CD4-positive, alpha-beta T cell treated with Interleukin-15 for 4 hours (primary cell): ENCODE measurements at places on chromosomes 12 and 14.

DNA sequence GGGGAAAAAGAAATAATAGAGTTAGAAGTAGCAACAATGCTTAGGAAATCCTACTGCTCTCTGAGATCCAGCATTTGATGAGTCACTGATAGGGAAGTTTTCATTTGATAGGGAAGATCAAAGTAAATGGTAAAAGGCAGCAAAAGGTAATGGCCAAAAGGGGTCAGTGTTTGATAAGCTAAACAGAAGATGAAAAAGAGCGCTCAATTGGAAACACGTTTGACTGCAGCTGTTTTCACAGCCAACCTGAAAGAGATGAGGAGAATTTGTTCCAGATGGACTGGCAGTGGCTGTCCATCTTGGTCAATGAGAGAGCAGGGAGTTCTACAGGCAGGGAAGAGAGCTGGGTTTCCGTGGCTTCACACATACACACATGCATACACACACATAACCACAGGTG is 264.2 kb downstream of the TMEM132C start:
- DNase-seq: no peak

DNA sequence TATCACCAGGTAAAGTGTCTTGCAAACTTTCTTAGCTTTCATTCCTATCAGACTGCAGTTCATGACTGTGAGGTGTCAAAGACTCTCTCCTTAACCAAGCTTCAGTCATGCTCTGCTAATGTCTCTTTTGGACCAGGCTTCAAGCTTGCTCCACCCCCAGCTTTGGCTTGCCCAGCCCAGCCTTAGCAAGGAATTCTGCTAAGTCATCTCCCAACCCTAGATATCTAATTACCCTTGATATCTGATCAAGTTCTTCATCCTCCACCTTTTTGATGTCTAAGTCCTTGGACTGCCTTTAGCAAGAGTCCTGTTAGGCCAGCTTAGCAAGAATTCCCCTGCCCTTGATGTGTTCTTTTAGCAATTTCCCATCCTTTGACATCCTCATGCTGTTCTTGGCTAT is 108.9 kb upstream of the FGD4 start:
- DNase-seq: no peak

- DNase-seq: peak; percentile 85
Observed at GRCh38 chr14:75654127-75654732, 6.4 kb downstream of the ERG28 start.

GRCh38 chr12:116528065-116528464 is 31.1 kb upstream of the MAP1LC3B2 start:
- DNase-seq: no peak

- DNase-seq: no peak
Observed at GRCh38 chr12:120276734-120277133, 11.2 kb upstream of the PXN start.

GRCh38 chr12:105316931-105317852 is 13.3 kb upstream of the C12orf75 start:
- no peak for DNase-seq

DNA sequence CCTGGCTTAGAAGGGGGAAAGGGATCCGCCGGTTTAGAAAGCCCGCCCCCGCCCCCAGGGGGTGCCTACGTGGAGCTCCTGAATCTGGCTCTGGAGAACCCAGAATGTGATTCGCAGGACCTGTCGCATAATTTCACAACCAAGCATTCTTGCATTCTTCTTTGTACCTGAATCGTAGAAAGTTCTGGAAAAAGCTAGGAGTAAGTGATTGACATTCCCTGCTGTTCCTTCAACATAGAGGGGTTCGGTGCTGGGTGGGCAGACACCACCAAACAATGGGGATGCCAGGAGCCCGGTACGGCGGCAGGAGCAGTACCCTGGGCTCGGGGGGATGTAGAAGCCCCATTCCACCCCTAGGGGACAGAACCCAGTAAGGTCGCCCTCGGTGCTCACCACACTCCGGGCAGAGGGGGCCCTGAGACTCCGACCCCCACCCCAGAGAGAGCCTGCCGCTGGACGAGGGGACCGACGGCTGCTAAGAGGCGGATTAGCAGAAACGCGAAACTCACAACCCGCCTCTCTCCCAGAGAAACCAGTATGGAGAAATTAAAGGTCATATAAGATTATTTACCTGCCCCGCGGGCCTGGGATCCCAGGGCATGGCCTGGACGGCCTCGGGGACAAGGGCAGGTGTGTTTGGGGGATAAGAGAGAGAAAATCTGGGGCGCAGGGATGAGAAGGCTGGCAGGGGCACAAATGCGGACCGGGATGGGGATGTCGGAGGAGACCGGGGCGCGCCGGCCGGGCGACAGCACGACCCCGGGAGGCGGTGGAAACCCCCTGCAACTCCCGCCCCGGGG is 520 bp downstream of the CSRP2 start:
- DNase-seq: no peak

DNA sequence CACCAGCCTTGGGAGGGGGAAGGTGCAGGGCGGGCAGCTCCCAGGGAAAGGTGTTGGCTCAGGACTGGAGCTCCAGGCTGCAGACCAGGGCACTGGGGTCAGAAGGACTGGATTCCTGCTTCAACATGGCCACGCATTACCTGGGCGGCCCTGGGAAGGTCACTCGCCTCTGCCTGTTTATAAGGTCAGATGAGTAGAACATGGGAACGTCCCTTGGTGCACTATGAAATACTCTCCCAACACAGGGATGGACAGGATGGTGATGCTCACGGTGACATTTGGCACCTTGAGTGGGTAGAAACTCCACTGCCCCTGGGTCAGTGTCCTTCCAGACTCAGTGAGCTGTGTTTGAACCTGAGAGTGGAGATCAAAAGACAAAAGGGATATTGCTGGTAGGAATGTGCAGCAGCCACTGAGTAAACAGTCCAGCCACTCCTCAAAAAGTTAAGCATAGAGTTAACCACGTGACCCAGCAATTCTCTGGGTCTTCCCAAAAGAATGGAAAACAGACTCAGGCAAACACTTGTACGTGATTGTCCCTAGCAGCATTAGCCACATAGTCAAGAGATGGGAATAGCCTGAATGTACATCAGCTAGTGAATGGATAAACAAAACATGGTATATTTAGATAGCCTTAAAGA is 9.1 kb upstream of the BDKRB2 start:
- no peak for DNase-seq

DNA sequence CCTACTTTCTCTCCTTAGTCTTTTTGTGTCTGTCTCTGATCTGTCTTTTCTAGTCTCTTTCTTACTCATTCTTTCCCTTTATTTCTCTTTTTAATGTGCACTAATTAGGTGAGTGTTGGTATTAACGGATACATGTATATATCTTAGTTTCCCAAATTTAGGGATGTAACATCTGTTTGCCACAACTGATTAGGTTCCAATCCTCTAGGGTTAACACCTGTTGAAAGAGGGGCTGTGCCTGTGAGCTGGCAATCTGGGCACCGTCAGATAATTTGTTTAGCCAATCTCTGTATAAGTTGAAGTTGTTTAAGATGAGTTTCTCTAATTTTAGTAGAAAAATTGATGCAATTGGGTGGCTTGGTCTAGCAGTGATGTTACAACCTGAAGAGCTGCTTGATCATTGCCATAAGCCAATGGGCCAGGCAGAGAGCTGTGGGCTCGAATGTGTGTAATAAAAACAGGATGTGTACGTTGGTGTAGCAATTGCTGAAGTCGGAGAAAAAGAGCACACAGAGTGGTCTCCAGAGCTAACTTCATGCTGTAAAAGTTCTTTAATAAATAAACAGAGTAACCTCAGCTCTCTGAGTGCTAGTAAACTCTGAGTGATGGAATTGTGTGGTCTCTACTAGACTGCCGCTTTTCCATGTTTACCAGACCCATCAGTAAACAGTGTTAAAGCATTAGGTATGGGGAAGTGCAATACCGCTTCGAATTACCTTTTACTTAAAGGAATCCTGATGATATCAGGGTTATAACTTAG is 18.3 kb upstream of the LYZ start:
- peak; percentile 54 for DNase-seq

GRCh38 chr12:77152623-77153193 is 87.3 kb upstream of the E2F7 start:
- DNase-seq: no peak

DNA sequence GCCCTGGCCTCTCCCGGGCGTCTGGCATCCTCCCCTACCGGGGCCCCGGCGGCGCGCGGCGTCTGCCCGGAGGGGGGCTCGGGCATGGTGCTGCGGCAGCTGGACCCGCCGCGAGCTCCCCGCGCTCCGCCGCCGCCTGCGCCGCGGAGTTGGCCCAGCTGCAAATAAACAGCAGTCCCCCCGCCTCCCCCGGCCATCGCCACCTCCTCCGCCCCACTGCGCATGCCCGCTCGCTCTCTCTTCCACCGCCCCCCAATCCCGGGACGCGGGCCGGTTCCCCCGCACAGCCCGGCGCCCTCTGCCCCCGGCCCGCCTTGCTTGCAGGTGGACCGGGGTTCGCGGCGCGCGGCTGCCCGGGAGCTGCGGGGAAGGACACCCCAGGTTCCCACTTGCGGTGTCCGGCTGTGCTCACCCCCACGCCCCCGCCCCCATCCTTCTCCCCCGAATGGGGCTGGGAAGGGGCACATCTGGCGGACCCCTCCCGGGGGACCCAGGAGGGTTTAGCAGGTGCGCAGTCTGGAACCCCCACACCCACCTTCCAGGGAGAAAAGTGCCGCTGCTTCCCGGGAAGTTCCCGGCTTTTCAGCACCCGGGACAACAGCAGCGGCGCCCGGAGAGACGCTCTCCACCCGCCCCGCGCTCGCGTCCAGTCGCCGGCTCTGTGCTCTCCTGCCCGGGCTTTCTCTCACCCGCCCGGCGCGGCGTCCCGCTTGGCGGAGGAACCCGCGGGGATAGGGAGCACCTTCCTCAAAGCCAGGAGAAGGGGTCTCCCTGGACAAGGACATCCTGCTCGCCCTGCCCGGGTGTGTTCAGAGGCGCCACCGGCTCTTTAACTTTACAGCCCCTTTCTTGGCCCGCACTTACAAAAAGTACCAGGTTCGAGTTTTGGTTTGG is at the start of gene TMTC1:
Gene TMTC1 (minus strand): TSS at position 170 of the 894 bp plus-strand sequence. CDS start 191 bp downstream, outside the sequence.
- DNase-seq: no peak

- DNase-seq: no peak
Observed at GRCh38 chr12:120175062-120175461, 19.5 kb downstream of the GCN1 start.

DNA sequence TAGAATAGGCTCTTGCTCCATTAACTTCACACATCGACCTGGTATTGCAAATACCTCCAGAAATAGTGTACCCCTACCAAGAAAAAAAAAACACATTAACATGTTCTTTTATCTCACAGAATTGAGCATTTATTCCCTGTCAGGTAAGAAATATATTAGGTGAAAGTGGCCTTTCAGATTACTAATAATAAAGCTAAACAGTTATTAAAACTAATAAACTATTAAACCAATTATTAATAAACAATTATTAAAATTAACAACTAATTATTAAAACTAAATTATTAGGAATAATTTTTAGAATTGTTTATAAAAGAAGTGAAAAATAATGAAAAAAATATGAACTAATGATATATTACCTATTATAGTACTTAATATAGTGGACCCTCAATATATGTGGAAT is 7.2 kb upstream of the AK7 start:
- no peak for DNase-seq

GRCh38 chr12:107843351-107844311 is 69.1 kb downstream of the ASCL4 start:
- DNase-seq: no peak

GRCh38 chr14:68312884-68313610 is 479.8 kb downstream of the ZFP36L1 start:
- no peak for DNase-seq

- no peak for DNase-seq
Observed at GRCh38 chr14:63299351-63300110, 19.2 kb downstream of the GPHB5 start.

DNA sequence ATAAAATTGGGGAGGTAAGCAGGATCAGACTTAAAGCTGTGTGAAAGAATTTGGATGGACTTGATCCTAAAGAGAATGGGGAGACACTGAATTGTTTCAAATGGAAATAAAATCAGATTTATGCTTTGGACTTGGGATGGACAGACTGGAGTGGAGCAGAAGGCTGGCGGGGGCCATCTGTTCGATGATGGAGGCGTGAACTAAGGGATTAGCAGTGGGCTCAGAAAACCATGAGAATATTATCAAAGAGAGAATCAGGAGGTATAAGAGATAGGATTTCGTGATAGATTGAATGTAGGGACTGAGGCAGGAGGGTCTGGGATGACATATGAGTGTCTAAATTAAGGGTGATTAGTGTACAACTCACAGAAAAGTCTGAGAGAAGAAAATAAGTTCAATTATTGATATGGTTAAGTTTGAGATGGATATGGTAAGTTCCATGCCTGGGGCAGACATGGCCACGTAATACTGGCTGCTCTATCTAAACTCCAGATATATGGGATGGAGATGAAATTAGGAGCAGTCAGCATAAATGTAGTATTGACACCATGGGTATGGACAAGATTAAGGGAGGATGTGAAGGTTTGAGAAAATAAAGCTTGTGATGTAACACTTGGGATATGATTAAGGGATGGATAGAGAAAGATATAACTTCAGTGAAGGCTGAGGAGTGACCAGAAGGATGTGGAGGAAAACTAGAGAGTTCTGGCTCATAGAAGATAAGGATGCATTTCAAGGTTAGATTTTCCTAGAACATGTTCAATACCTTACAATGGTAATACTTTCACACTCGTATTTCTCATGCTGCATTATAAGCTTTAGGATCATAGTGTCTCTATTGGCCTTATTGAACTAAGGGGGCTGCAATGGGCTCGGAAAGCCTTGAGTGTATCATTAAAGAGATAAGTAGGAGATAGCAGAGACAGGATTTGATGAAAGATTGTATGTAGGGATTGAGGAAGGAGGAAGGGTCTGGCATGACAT is 1.0 kb upstream of the TSSK4 start:
- no peak for DNase-seq

DNA sequence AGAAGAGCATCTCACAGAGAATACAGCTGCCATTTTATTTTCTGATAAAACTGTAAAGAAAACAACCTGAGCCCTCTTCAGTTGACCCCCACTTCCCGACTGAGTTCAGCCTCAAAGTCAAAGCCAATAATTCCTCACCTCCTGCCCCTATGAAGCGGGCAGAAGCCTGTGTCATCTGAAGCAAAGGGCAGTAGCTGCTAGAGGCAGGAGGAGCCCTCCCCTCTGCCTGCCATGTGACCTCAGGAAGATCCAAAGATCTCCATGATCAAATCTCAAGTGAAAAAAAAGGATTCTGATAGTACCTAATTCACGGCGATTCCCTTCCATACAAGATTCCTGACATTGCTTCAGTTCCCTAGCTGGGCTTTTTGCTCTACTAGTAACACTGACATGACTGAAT is 223.1 kb upstream of the CAND1 start:
- no peak for DNase-seq

DNA sequence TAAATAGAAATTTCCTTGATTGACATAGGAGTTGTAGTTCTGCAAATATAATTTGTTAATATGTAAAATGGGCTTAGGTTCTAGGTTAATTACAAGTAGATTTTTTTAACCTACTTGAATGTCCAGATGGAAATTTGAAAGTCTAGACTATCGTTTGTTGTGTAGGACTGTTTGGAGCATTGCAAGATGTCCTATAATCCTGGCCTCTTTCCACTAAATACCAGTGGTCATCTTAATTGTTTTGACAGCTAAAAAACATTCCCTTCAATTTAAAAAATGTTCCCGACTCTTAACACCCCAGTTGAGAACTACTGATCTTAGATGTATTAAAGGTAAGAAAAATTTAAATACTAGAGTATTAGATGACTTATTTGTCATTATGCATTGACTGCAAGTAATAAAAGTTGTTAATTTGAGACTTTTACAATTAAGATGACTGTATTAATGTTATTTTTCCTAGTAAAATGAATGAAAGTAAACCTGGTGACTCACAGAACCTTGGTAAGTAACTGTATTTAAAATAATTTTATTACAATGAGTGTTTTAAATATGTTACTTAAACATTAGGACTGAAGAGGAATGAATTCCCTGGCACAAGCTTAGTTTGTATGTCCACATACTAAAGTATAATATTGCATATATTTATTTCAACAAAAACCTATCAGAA is 21.8 kb downstream of the G2E3 start:
- DNase-seq: no peak
